Tibial nerve (tissue), 4 donors: ENCODE measurements at places on chromosomes 3 and 15. TPM values are rescaled to one million over a fixed set of nuclear protein-coding genes. Genes with fewer than 3 reads are reported as not detected.

DNA sequence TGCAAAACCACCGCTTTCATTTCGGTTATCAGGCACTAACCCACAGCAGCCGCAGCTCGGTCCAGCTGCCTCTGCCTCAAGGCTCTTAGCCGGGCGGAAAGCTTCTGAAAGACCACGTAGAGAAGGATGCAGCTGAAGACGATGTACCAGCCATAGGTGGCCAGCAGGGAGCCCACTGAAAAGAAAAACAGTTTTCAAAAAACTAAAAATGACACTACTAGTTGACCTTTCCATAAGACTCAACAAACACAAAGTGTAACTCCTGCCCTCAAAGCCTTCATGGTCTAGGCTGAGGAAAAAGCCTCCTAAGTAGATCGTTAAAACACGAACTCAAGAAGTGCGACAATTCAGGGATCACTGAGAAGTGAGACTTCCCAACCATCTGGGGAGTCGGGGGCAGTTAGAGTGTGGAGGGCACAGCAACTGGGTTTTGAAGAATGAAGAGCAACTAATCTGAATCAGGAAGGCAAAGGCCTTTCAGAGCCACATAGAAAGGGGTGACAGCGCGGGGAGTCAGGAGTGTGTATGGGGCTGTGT lies 716 bp downstream of the SELENOS start:
- no peak for DNase-seq
- peaks cover 6% of the 10 kb centered on the region for H3K36me3 ChIP-seq
- H3K27me3 ChIP-seq: no peaks in the 10 kb centered on the region
- peak overlapping the region; percentile 97 for H3K4me3 ChIP-seq

GRCh38 chr3:16151109-16151508 lies 23.4 kb upstream of the GALNT15 start:
- peaks cover 3% of the 10 kb centered on the region for H3K4me1 ChIP-seq
- H3K27me3 ChIP-seq: no peaks in the 10 kb centered on the region
- no peaks in the 10 kb centered on the region for H3K36me3 ChIP-seq
- peak; percentile 85 for DNase-seq
- no peak overlapping the region for H3K4me3 ChIP-seq

GRCh38 chr15:60091157-60091556 lies 87.0 kb downstream of the FOXB1 start:
- no peak overlapping the region for H3K4me3 ChIP-seq
- H3K27ac ChIP-seq: no peak overlapping the region
- peak; percentile 10 for DNase-seq
- no peaks in the 10 kb centered on the region for H3K4me1 ChIP-seq
- no peaks in the 10 kb centered on the region for H3K27me3 ChIP-seq

DNA sequence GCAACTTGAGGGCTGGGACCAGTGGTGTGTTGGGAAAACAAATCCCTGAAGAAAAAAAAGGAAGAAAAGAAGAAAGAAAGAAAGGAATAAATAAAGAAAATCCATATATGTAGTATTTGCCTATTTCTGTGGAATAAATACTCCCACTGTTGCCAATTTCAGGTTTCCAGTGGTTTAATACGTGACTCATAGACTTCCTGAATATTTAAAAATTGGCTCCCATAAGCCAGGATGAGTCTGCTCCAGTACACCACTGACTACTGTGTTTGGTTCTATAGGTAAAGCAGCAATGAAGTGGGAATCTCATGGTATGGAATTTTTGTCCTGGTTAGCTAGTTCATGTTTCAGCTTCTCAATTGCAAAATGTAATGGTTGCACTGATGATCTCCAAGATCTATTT lies 31.6 kb downstream of the PYDC2 start:
- H3K27me3 ChIP-seq: no peaks in the 10 kb centered on the region
- no peaks in the 10 kb centered on the region for H3K4me1 ChIP-seq
- no peak overlapping the region for H3K4me3 ChIP-seq
- H3K27ac ChIP-seq: no peak overlapping the region

DNA sequence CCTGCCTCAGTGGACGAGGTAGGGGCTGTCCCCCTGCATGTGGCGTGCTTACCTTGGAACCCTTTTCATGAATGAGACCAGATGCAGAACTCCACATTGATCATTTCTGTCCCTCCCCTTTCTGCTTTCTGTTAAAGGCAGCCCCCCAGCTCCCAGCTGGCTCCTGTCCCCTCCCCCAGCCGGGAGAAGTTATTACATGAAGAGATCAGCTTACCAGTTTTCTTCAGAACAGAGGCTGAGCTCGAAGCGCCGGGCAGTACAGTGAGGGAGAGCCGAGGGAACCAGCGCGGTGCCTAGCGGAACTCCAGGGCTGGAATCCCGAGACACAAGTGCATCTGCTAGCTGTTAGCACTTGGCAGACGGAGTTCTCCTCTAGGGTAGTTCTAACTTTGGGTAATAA lies 263.3 kb upstream of the NR2E3 start:
- no peaks in the 10 kb centered on the region for H3K27me3 ChIP-seq
- no peaks in the 10 kb centered on the region for H3K36me3 ChIP-seq
- no peak overlapping the region for H3K4me3 ChIP-seq
- peak; percentile 34 for DNase-seq
- no peak overlapping the region for H3K27ac ChIP-seq

DNA sequence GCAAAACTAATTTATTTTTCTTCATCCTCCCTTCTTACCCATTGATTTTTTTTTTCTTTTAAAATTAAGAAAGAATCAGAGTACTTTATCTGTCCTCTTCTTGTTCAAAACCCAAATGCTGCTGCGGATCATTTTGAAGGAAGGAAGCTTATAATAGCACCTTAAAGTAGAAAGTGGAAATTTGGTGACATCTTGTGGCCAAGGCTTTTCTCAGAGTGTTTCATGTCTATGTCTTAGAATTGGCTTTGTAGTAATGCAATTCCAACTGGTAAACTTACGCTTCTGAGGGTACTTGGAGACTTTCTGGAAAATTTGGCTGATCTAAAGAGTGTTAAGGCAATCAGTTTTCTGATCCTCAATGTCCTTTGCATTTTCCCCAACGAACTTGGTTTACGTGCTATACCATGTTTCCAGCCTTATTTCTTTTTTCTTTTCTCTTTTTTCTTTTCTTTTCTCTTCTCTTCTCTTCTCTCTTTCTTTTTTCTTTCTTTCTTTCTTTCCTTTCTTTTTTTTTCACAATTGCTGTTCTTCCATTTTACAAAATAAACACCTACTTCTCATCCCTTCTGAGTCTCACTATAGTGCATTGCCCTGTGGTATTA lies 30.7 kb downstream of the C3orf38 start:
- no peaks in the 10 kb centered on the region for H3K27me3 ChIP-seq
- H3K4me1 ChIP-seq: no peaks in the 10 kb centered on the region
- no peak overlapping the region for H3K4me3 ChIP-seq
- no peak for DNase-seq
- no peaks in the 10 kb centered on the region for H3K36me3 ChIP-seq
- H3K27ac ChIP-seq: no peak overlapping the region

GRCh38 chr3:144875211-144875610 lies 903.6 kb downstream of the DIPK2A start:
- DNase-seq: no peak
- no peak overlapping the region for H3K27ac ChIP-seq
- H3K4me1 ChIP-seq: no peaks in the 10 kb centered on the region
- H3K27me3 ChIP-seq: no peaks in the 10 kb centered on the region
- no peaks in the 10 kb centered on the region for H3K36me3 ChIP-seq

DNA sequence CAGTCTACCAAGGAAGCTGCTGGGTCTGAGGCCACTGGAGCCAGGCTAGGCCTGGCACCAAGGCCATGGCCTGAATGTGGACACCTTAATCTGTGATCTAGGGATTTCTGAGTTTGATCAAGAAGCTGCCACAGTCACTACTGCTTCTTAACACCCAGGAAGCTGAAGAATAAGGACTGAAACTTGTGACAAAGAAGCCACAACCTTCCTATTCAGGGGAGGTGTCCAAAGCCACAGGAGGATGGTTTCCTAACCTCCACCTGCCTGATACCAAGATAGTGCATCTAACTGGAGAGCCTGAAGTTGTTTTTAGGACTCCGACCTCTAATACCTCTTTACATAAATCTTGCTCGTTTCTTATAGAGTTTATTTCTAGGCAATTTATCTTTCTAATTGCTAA lies 5.5 kb upstream of the ANO10 start:
- no peak for DNase-seq
- H3K4me3 ChIP-seq: no peak overlapping the region
- no peaks in the 10 kb centered on the region for H3K4me1 ChIP-seq
- H3K27ac ChIP-seq: no peak overlapping the region
- no peaks in the 10 kb centered on the region for H3K27me3 ChIP-seq

GRCh38 chr15:50860824-50861223 lies 47.7 kb upstream of the AP4E1 start:
- H3K4me3 ChIP-seq: no peak overlapping the region
- no peaks in the 10 kb centered on the region for H3K27me3 ChIP-seq
- DNase-seq: no peak
- H3K27ac ChIP-seq: no peak overlapping the region
- no peaks in the 10 kb centered on the region for H3K4me1 ChIP-seq

GRCh38 chr3:47291158-47291753 lies 8.5 kb downstream of the KLHL18 start:
- DNase-seq: no peak
- H3K27me3 ChIP-seq: no peaks in the 10 kb centered on the region
- H3K4me1 ChIP-seq: no peaks in the 10 kb centered on the region
- no peak overlapping the region for H3K4me3 ChIP-seq

- no peaks in the 10 kb centered on the region for H3K27me3 ChIP-seq
- no peaks in the 10 kb centered on the region for H3K4me1 ChIP-seq
- H3K36me3 ChIP-seq: no peaks in the 10 kb centered on the region
- H3K4me3 ChIP-seq: no peak overlapping the region
- DNase-seq: no peak
- H3K27ac ChIP-seq: no peak overlapping the region
These were observed 38.6 kb downstream of the SUCNR1 start for GRCh38 chr3:151912028-151912427.

Gene MYZAP
- 3.1 TPM for total RNA-seq

Gene TAMM41
- 40.8 TPM for total RNA-seq
